ENCODE measurements at places on chromosomes 16 and 17.
A peak's percentile ranks its signal among the peaks of the same experiment; 100 is the strongest.

DNA sequence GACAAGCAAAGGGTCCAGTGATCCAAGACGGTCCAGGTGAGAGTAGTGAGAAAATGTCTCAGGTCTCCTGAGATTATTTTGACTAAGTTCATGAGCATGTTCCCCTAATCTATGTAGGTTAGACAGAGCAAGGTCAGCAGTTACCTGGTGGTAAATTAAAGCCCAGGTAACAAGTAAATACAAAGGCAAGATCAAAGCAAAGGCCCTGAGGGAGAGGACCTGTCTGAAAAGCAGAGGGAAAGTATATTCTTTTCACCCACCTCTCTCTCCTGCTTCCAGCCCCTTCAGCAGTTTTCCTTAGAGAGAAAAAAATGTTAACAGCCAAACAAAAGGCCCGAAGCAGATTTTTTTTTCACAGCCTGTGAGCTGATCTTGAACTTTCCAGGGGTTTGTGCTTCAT, 302.7 kb downstream of the MAP2K6 start:
- DNase-seq: no peak

DNA sequence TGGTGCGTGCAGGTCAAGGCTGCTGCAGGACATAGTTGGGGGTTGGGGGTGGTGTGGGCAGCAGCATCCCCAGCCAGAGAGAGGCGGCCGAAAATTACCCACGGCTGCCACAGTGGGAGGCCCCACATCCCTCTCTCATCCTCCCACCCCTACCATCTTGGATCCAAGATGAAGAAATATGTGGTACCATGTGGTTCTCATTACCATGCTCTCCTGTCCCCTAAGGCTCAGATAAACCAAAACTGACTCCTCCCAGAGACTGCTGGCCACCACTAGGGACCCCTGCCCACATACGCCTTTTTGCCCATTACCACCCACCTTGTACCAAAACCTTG, 120.4 kb downstream of the HIC1 start:
- no peak for DNase-seq

- DNase-seq: peak; percentile 37
Observed at GRCh38 chr16:69406780-69407331, 17.6 kb upstream of the CYB5B start.

- no peak for DNase-seq
Observed at GRCh38 chr16:79328402-79329165, 272.0 kb downstream of the MAF start.

DNA sequence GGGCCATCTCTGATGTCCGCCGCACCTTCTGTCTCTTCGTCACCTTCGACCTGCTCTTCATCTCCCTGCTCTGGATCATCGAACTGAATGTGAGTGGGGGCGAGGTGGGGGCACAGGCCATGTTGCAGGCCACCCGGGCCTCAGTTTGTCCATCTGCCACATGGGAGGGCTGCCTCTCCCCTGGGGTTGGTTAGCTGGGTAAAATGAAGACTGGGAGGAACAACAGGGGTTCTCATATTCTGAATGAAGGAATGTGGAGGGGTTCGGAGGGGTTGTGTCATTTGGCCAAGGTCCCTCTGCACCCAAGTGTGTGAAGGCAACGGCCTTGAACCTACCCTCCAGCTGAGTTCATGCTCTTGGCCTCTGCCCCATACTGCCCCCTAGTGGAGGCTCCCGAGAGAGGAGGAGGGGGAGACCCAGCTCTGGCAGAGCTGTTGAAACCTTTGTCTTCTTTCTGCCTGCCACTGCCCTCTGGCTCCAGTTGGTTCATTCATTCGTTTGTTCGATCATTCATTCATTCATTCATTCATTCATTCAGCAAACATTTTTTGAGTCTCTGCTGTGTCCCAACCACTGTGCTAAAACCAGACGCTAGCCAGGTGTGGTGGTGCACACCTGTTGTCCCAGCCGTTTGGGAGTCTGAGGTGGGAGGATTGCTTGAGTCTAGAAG, 11.4 kb upstream of the TCAP start:
- no peak for DNase-seq

DNA sequence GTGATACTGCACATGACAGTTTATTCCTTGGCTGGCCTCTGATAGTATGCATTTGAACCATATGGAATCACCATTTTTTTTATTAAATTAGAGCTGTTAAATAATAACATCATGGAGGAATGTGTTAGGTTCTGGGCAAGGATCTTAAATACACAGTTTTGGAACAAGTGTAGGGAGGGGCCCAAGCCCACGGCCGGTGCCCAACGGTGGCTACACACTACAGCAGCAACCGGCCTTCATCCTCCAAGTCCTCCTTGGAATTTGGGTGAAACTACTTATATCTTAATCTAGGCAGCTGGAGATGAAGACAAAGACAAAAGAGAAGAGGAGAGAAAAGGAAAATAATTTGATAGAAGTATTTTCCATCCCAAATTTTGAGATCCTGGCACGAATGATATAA, 35.6 kb downstream of the ZFHX3 start:
- DNase-seq: no peak

DNA sequence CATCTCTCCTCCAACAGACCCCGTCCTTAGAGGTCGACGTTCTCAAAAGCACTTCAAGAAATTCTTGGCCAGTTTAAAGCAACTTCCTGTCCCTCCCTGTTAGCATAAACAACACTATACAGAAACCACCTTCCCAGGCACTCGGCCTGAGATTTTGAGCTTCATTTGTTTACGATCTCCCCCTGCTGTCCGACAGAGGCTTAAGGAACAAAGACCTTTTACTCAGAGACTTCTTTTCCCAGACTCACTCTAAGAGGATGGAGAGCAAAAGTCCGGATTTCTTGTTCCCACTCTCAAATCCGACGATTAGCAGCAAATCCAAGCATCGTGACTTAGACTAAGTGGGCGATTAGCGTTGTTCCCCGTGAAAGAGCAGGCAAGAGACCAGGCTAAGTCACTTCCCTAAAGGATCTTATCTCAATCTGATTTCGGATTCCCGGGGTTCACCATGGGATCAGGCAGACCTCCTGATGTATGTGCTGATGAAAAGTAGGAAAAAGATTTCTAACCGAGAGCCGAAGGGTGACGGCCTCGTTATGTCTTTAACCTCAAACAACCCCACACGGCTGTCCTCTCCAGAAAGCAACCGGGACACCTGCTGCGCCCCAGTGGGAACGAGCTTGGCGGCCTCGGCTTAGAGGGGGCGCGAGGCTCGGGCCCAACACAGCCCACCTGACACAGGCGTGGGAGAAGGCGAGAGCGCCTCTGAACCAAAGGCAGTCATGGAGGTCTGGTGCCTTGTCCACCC, 598 bp downstream of the INPP5K start:
- DNase-seq: peak; percentile 75

GRCh38 chr16:27969574-27969973, 93.9 kb downstream of the GSG1L start:
- no peak for DNase-seq

GRCh38 chr16:88618182-88618955, 20.0 kb upstream of the IL17C start:
- no peak for DNase-seq

DNA sequence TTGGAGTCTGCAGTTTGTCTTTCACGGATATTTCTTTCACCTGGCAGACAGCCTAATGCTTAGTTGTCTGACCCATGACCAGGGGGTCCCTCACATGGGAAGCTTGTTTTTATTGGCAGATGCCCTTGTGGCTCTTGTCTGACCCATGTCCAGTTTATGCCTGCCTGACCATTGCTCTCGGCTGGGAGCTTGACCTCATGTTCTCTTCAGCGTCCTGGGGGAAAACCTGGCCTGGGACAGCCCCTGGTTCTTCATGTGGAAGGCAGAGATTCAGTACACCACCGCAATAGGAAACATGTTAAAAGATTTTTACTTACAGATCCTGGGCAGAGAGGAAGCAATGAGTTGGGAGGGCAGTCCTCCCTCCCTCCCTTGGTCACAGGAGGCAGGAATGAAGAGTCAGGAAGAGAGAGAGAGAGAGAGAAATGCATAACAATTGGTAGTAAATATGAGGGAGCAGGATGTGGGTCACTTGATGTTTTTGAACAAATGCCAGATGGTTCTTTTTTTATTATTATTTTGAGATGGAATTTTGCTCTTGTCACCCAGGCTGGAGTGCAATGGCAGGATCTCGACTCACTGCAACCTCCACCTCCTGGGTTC, 302.7 kb upstream of the MYOCD start:
- DNase-seq: no peak

DNA sequence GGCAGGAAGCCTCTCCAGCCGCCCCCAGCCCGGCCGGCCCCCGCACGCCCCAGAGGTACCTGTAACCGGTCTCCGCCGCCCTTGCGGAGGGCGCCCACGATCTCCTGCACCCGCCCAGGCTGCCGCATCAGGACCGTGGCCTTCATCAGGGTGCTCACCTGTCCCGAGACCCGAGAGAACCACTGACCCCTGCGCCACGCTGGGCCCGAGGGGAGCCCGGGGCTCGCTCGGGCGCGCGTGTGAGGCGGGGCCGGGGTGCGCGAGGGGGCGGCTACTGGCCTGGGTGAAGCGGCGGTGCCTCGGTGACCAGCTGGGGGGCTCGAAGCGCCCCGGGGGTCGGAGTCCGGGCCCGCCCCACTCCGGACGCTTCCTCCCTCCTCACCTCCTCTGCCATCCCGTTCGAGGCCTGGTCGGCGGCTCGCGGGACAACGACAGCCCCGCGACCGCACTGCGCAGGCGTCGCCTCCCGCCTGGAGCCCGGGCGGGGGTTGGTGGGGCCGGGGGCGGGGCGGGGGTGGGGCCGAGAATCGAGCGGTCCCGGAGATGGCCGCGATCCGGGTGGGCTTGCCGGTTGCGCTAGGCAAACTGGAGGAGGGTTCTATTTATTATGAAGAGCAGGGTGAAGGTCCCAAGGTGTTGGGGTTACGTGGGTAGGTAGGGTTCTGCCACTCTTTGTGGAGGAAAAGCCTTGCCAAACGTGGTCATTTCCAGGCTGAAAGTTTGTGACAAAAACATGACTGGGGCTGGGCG, at the start of gene NT5C3B:
Gene NT5C3B, minus strand, starts transcription at position 433 of the 750 bp plus-strand sequence. Its CDS starts 39 bp downstream, at position 394.
- peak; percentile 76 for DNase-seq

GRCh38 chr17:66547151-66547865, 244.9 kb downstream of the PRKCA start:
- no peak for DNase-seq

DNA sequence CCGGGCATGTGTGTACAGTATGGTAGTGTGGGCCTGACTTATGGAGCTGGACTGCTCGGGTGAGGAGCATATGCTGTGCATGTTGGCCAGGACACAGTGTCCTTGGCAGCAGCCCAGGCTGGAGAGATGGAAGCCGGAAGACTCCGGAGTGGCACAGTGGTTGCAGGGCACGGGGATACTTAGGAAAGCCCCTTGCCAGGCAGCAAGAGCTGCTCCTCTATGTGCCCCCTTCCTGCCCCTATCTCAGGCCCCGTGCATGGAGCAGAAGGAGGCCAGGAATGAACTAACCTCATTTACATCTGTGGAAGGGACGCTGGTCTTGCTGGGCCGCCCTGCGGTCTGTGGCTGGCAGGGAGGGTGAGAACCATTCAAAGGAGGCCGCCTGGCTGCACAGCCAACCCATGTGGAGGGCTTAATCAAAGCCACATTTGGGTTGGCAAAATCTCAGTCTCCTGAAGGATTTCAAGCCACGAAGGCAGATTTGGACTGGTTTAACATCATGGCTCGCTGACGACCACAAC, 32.2 kb upstream of the RCVRN start:
- no peak for DNase-seq

DNA sequence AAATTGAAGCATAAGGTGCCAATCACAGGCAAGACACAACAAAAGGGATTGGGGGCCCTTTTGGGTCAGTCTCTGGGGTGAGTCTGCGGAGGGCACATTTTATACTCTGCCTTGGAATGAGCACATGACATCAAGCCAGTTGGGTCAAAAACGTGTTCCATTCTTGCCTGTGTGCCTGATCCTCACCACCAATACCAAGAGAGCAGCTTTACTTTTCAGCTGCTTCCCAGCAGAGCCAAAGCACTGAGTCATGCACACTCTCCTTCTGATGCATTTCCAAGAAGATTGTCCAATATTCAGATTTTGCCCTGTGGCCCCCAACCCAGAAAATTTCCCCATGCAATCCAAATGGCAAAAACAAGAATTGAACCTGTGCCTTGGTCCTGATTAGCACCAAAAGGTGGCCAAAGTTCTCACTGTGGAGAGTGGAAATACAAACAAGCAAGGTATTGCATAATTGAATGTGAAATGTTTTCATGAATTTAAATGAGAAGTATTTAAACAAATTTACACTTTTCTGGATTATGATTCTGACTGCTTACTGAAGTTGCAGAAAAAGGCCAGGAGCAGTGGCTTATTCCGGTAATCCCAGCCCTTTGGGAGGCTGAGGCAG, 217.8 kb upstream of the SOX9 start:
- DNase-seq: no peak

- no peak for DNase-seq
Observed at GRCh38 chr16:10067406-10067805, 114.8 kb downstream of the GRIN2A start.

DNA sequence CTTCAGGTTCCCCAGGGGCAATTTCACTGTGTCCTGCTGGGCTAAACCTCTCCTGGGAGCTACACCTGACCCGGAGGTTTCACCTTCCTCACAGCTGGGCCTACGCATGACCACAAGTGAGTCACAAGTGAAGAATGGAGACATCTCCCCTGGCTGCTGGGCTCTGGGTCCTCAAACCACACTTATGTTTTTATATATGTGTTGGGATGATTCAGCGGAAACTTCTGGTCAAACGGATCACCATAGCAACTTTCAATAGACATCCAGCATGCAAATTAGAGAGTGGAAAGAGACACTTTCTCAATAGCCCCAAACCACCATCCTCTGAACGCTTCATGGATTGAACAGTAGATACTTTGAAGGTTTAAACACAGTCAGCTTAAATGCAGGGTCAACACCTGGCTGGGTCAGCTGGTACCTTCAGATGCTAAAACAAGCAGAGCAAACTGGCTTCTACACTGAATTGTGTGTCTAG, 28.0 kb upstream of the MAF start:
- no peak for DNase-seq

- DNase-seq: peak; percentile 77
Observed at GRCh38 chr16:17354141-17354601, 116.6 kb downstream of the XYLT1 start.

DNA sequence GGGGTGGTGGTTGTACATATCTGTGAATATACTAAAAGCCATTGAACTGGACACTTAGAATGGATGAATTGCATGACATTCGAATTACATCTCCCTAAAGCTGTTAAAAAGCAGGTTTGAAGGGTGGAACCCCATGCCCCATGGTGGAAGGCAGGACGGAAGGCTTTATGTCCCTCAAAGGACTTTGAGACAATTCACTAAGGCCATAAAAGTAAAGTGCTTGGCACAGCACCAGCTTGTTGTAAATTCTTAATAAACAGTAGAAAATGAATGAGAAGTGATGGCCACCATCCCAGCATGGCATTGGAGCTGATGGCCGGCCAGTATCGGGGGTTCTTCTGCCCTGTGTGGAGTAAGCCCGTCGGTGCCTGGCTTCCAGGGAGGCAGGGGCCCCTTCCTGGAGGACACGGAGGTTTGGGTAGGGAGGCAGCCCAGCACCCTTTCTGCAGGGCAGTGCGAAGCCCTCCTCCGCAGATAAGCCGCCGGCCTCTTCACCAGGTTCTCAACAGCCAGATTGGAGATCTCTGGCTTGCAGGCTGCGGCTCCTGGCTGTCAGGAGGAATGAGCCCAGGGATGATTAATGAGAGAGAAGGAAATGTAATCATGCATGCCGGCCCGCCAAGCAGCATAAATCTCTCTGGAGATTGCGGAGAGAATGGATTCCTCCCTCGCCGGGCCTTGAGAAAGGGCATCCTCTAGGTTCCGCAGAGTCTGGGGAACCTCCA, 346.9 kb downstream of the FOXL1 start:
- DNase-seq: peak; percentile 38

Measured in SK-N-DZ (cell line).